ENCODE measurements at places on chromosomes 2 and 18.
A peak's percentile ranks its signal among the peaks of the same experiment; 100 is the strongest.

DNA sequence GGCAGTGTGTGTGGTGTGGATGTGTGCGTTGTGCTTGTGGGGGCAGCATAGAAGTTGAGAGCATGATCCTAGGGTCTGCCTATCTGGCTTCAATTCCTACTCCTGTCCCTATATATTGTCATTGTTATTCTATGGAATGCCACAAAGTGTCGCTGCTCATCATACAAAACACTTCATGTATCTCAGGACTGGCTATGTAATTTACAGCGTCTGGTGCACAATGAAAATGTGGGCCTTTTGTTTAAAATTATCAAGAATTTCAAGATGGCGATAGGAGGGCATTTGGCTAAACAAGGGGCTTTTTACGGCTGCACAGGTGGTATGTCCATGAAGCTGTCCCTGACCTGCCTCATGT lies 3.4 kb downstream of the SERPINB2 start:
- no peak for DNase-seq

GRCh38 chr18:11147371-11147951 lies 1.9 kb downstream of the PIEZO2 start:
- DNase-seq = no peak

- DNase-seq = no peak
Measured at GRCh38 chr2:12127638-12128037, 381.2 kb downstream of the LPIN1 start.

GRCh38 chr2:231642631-231643494 lies 50.2 kb downstream of the TEX44 start:
- peak; percentile 26 for DNase-seq

GRCh38 chr2:99380376-99381010 lies 43.3 kb downstream of the EIF5B start:
- DNase-seq = no peak

DNA sequence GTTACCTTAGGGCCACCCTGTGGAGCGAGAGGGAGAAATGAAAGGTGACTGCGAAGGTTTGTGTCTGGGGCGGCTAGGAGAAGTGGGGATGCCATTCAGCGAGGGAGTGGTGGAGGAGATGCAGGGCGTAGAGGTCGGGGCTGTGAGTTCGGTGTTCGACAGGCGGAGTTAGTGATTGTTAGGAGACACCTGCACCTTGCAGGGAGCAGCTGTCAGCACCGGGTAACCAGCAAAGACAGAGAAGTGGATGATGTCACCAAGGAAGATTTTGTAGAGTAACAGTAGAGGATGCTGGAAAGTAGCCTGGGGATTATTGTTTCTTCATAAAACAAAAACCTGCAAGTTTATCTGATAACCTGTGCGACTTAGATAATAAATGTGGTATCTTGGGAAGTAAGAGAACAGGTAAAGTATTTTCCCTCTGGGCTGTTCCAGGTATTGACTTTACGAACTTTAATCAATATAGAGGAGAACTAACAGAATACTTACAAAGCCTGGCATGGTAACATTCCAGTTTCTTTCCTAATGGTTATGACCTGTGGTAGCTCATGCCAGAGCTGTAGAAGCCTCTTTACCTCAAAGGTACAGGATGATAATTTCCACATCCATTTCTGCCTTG lies 63.8 kb downstream of the SPTBN1 start:
- no peak for DNase-seq

DNA sequence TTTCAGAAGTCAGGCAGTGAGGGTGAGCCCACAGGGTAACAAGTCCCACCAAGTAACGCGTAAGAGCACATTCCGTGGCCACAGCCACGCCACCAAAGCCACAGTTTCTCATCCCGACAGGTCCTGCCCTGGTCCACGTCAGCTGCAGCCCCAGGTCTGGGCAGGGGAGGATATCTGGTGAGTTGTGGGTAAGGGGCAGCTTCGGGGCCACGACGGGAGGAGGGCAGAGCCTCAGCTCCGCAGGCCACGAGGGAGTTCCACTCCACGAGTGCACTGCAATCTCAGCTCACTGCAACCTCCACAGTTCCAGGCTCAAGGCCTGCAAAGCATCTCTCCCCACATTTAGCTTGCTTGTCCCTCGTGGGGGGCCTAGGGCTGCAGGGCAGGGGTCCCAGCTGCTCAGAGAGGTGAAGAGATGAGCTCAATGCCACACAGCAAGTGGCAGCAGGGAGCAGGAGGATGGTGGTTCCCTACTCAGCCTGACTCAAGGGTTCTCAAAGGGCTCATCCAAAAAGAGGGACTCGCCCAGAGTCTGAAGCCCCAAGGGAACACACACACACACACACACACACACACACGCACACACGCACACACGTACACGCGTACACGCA lies 12.5 kb downstream of the SNORC start:
- no peak for DNase-seq

GRCh38 chr2:45379399-45380087 lies 231.5 kb downstream of the SRBD1 start:
- DNase-seq = no peak

- DNase-seq = no peak
Measured at GRCh38 chr18:69883781-69884180, 63.9 kb downstream of the CD226 start.

DNA sequence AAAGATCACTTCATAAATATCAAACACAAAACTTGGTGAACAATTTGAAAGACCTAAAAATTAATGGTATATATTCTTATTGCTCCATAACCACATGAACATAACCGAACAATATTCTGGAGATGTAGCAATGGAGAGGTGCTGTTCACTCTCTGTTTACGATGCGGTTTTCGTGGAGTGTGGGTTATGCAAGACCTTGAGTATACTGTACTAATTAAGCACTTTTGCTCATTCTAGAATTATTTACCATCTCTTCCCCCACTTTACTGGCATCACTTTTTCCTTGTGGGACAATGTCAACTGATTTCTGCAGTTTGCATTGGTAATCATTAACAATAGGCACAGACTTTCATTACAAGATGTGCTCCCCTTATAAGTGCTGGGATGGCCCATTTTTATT lies 97.6 kb downstream of the RAPH1 start:
- no peak for DNase-seq

GRCh38 chr2:71618327-71619113 lies 165.2 kb downstream of the DYSF start:
- no peak for DNase-seq

- DNase-seq = no peak
Measured at GRCh38 chr2:5319493-5319892, 372.7 kb upstream of the SOX11 start.

GRCh38 chr2:184256611-184257010 lies 341.7 kb upstream of the ZNF804A start:
- no peak for DNase-seq

- DNase-seq = no peak
Measured at GRCh38 chr18:59885579-59886163, 14.1 kb upstream of the PMAIP1 start.

- no peak for DNase-seq
Measured at GRCh38 chr2:16240402-16240801, 300.1 kb downstream of the MYCN start.

DNA sequence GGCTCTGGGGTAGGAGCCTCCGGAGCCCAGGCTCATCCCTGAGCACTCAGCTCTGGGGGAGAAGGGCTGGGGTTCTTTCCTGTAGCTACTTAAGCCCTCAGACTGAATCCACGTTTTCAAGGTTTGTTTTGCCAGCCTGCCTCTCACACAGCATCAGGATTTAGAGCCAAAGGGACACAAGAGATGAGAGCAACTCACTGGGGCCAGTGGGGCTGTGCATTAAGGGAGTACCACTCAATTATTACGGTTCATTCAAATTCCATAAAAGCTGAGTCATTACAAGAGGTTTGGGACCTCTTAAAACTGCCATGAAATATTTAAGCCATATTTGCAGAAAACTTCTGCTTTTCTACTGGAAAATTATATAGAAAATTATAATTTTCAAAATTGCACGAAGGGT lies 17.1 kb upstream of the SNED1 start:
- DNase-seq = no peak

GRCh38 chr2:68970566-68971265 lies 3.7 kb upstream of the GKN1 start:
- no peak for DNase-seq

- DNase-seq = no peak
Measured at GRCh38 chr2:23230885-23231284, 154.1 kb upstream of the KLHL29 start.

GRCh38 chr18:63365876-63366212 lies 1.2 kb downstream of the KDSR start:
- no peak for DNase-seq

DNA sequence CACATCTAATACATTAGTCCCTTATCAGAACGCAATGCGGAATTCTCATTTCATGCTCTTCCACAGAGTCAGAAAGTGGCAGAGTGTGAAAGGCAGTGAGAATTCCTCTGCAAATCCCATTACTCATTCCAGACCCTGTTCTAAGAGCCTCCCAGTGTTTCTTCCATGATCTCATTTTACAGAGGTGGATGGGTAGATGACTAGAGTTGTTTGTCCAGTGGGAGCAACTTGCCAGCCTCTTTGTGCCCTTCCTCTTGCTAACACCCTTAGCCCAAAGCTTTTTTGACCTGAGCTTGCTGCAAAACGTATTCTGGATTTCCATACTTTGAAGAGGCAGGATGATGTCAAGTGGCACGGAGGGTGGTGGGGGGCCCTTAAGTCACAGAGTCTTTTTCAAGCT lies 467.7 kb upstream of the RGPD4 start:
- DNase-seq = no peak

DNA sequence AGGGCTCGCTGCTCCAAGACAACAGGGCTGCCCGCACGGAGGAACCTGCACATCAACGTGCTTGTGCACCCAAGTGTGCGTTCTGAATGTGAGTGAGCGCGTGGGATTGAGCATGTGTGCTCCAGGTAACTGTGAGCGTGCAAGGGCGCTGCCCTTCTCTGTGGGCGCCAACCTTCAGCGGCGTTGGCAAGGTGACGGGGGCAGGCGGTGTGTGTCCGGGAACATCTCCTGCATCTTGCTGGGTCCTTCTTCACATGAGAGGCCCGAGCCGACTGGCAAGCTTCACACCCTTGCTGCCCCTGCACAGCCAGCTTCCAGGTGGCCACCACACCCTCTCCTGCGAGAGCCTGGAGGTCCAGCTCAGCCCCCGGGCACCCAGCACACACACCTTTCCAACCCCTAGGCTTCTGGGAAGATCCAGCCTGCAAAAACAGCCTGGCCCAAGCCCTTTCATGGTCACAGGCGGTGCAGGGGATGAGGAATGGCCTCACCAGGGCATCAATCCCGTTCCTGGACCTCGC lies 220.9 kb downstream of the HDAC4 start:
- no peak for DNase-seq

- peak; percentile 42 for DNase-seq
Measured at GRCh38 chr2:170770606-170771420, 635 bp downstream of the ERICH2 start.

- no peak for DNase-seq
Measured at GRCh38 chr2:43412114-43412753, 183.6 kb downstream of the THADA start.

GRCh38 chr2:46857871-46858701 lies 57.5 kb downstream of the MCFD2 start:
- no peak for DNase-seq

- DNase-seq = no peak
Measured at GRCh38 chr2:119137502-119137901, 21.0 kb downstream of the C1QL2 start.

- DNase-seq = no peak
Measured at GRCh38 chr2:239155806-239156480, 244.9 kb downstream of the HDAC4 start.

DNA sequence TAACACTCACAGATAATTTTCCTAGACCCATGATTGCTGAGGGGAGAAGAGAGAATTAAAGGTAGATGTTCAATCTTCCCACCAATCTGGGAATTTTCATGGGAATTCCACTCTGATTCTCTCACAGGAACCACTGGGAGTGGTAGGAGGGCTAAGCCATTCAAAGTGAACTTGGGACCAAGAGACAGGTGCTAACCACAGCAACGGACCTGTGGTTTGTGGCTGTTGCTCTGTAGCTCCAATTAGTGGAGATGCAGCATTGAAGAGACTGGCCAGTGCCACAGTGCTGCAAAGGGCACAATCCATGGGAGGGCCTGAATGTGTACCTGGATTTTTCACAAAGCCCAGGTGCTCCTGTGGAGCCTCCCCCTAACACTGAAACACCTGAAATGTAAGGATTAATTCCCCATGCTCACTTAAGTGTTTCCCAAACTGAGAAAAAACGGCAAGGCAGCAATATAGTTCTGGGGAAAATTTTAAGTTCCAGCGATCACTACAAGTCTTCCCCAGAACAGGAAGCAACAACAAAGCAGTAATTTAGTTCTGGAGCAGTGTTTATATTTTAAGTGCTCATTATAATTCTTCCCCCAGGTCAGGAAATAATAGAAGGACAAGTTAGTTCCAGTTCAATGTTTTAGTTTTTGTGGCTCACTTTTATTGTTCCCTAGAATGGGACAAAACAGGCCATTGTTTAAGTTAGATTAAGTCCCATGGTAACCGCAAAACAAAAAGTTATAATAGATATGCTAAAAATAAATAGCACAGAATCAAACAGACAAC lies 1045.8 kb downstream of the CNTNAP5 start:
- no peak for DNase-seq

DNA sequence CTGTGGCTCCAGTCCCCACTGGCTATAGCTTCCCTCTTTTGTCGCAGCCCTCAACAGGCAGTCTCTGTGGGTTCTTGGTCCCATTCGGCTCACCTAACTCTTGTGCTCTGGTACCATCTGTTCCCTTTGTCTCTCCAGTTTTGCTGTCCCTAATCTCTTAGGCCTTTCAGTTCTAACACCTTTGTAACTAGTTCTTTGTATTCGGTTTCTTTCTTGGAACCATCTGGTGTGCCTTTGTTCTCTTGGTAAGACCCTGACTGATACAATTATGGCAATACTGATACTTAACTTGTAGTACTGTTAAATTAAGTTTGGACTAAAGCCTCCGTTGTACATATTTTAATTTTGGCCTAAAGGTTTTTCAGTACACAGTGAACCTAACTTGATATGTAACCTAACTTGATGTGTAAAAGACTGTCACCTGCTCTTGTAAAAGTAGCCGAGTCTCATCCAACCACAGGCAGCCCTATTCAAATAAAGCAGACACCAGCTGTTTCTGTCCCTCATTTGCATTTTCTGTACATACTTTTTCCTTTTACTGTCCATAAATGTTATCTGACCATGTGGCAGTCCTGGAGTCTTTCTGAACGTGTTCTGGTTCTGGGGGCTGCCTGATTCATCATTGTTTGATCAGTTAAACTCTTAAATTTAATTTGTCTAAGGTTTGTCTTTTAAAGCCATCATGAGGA lies 4.8 kb upstream of the MRPL44 start:
- no peak for DNase-seq

DNA sequence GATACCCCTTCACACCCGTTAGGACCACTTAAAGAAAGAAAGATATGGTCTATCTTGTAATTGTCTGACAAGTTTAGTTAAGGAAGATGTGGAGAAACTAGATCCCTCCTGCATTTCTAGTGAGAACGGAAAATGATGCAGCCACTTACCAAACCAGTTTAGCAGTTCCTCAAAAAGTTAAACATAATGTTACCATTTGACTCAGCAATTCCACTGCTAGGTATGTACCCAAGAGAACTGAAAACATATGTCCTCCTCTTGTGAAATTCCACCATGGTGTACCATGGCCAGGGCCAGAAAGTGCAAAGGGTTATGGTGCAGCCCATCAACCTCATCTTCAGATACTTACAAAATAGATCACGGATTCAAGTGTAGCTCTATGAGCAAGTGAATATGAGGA lies 79.0 kb upstream of the ID2 start:
- DNase-seq = no peak

- DNase-seq = no peak
Measured at GRCh38 chr2:71253476-71253875, 26.6 kb upstream of the PAIP2B start.

Measured in activated CD8-positive, alpha-beta memory T cell treated with anti-CD3 and anti-CD28 coated beads for 1 hour (primary cell).